Activated T-helper 17 cell treated with anti-CD3 and anti-CD28 coated beads, Interleukin-2, amount 50 U/mL, for 72 hours (primary cell): ENCODE measurements at places on chromosomes 7 and 10.

DNA sequence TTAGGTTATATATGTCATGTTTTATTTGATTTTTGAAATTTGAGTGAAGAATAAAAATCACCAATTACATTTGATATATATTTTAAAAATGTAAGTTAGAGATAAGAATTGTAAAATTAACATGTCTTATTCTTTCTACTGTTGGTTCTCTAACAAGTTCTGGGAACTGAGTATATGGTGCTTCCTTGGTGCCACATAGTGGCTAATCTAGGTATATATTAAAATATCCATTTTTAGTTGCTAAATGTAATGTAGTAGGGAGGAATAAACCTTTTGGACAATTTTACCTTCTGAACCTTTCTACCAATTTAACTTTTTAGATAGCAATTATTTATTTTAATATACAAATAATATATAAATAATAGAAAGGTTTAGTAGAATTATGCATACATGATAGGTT lies 17.5 kb downstream of the CFAP69 start:
- no peak for ATAC-seq

DNA sequence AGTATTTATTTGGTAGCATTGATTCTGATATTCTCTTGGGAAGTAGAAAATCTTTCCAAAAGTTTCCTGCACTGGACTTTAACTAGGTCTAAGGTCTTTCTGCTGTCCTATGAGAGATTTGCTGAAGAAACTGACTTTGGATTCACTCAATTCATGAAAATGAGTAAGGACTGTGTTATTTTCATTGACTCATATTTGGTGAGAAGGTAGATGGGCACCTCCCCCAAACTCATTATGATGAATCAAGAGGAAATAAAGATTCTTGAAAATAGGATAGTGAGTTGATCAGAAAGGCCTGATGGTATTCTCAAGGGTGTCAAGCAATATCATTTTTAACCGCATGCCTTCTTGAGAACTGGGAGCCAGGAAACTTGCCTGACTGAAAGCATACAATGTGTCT lies 110.3 kb downstream of the RNF133 start:
- no peak for ATAC-seq

- ATAC-seq, result no peak
Measured at GRCh38 chr10:46545861-46546590, 10.4 kb downstream of the GPRIN2 start.

DNA sequence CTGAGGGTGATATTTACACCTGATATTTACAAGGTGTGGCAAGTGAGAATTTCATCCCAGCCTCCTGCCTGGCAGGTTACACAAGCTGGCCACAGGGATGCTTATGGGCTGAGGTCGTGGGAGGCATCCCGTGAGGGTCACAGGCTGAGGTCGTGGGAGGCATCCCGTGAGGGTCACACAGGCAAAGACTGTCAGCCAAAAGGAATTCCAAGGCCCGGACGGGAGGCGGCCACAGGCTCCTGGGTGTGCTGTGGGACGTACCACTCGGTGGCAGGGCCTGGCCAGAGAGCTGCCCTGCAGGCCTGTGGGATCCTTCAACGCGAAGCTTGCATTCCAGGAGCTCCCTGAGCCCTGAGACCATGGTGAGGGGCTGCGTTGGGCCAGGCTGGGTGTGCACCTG lies 460.6 kb downstream of the DNAJB6 start:
- no peak for ATAC-seq

- peak; percentile 12 for ATAC-seq
Measured at GRCh38 chr10:72076756-72077155, 11.6 kb downstream of the SPOCK2 start.

- ATAC-seq, result no peak
Measured at GRCh38 chr10:112335111-112335867, 38.6 kb upstream of the ACSL5 start.

- ATAC-seq, result no peak
Measured at GRCh38 chr7:95550546-95550945, 45.8 kb downstream of the PDK4 start.

GRCh38 chr7:110929480-110930249 lies 161.3 kb upstream of the LRRN3 start:
- ATAC-seq, result no peak

DNA sequence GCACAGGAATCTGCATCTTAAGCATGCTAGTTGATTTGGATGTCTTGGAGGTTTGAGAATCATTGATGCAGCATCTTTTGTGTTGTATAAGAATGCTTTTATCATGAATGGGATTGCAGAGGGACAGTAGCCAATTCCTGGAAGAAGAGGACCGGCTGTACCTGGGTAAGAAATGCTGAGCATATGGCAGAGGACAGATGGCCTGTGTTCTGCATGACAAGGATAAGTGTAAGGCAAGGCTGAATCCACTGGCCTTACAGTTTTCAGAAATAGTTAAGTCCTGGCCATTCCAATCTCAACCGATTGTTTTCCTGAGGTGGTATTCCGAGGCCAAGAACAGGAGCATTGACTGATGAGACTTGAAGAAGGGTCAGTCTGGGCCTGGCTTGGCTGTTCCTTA lies 24.4 kb upstream of the KBTBD2 start:
- no peak for ATAC-seq

DNA sequence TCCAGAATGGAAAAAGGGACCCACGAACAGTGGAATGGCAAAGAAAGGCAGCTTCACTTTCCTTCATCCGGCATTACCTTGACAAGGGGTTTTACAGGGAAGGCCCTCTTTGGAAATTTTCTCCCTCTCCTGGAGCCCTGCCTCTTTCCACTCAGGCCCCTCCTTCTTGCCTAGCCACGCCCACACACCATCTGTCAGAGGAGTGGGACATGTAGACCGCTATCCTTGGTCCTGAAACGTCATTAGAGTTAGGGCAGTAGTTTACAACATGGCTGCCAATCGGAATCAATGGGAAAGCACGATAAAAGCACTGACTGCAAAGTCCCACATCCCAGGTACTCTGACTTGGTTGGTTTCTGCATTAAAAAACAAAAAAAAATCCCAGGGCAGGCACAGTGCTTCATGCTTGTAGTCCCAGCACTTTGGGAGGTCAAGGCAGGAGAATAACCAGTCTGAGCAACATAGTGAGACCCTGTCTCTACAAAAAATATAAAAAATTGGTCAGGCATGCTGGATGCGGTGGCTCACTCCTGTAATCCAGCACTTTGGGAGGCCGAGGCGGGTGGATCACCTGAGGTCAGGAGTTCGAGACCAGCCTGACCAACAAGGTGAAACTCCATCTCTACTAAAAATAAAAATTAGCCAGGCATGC lies 96.4 kb downstream of the MARCHF5 start:
- no peak for ATAC-seq

- no peak for ATAC-seq
Measured at GRCh38 chr7:92333866-92334265, 88.1 kb downstream of the ANKIB1 start.

- ATAC-seq, result no peak
Measured at GRCh38 chr7:98964596-98964995, 86.3 kb downstream of the TRRAP start.

DNA sequence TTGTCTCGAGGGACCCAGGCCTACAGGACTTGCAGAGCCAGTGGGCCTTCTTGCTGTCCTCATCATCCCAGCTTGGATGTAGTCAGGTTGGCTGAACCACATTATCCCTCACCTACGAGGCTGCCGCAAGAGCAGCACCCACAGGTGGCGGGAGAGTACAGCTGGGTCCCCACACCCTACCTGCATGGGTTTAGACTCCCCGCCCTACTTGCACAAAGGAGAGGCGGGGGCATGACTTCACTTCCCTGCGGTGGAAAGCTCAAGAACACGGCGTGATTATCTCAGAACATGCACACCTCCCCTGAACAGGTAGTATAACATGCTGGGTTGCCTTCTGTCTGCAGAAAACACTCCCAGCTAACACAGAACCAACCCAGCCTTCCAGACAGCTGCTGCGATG lies 57.5 kb downstream of the CTBP2 start:
- no peak for ATAC-seq

GRCh38 chr7:106050002-106050745 lies 61.9 kb downstream of the SYPL1 start:
- ATAC-seq, result no peak

DNA sequence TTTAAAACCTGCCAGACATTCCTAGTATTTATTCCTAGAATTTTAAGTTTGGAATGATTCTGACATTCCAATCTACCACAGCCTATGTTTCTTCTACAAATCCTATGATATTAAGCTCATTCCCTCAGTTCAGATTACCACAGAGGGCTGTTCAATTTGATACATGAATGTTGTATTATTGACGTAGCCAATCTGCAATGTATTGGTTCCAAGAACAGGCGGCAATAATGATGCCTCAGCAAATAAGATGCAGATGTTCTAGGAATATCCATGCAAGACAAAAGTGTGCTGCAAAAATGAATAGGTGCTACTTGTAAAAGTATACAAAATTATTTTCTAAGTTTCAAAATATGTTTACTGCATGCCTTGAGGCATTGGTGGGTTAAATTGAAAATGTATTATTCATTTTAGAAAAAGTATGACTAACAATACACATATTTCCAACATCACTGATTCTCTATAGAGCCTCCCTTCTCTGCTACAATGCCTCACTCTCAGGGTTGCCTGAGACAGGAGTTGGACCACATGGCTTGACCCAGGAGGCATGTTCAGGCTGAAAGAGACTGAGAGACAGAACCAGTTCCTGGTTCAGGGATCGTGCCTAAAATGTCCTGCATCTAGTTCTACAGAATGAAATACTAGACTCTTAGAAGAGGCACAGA lies 94.1 kb upstream of the CREB5 start:
- peak; percentile 48 for ATAC-seq

- ATAC-seq, result no peak
Measured at GRCh38 chr7:130433301-130433700, 7.5 kb downstream of the CEP41 start.

GRCh38 chr10:98167191-98167590 lies 32.7 kb downstream of the R3HCC1L start:
- ATAC-seq, result no peak
